ENCODE measurements at places on chromosomes 4 and X.

- no peak for DNase-seq
Observed at GRCh38 chrX:77742788-77743476, 43.1 kb downstream of the ATRX start.

- DNase-seq, result no peak
Observed at GRCh38 chr4:145956288-145956890, 17.8 kb upstream of the ZNF827 start.

DNA sequence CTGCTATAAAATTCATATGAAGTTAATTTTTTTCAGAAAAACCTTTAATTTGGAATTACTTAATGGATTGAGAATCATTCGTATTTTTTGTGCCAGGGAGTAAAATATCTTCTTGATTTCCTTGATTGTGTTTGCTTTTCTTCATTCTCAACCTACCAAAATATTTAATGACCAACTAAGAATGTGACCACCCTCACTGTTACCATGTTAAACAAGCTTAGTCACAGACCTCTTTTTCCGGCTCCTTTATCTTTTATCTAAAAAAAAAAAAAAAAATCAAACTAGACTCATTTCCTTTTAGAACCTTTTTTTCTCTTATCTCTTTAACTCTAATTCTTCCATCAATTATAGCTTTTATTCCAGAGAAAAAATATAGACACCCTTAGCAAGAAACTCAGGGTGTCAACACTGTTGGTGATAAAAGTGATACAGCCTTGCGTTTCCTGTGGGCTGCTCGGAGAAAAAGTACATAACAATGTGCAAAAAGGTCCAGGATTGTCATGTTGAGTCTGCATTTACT lies 20.6 kb upstream of the HPGDS start:
- no peak for DNase-seq

DNA sequence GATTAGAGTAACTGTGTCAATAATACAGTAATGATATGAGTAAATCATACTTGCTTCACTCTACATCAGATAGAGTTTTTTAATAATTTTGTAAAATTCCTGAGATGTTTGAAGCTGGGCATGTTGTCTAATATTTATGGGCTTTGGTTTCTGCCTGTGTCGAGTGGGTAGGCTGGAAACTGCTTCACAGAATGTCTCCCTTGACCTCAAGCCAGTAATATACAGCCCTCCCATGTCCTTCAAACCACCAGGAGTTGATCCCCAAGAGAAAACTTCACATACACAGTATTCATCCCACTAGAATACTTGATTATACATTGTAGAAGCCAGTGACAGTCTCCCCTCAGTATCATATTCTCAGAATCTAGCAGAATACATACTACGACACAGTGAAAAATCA lies 284.8 kb upstream of the TENM3 start:
- DNase-seq, result no peak

DNA sequence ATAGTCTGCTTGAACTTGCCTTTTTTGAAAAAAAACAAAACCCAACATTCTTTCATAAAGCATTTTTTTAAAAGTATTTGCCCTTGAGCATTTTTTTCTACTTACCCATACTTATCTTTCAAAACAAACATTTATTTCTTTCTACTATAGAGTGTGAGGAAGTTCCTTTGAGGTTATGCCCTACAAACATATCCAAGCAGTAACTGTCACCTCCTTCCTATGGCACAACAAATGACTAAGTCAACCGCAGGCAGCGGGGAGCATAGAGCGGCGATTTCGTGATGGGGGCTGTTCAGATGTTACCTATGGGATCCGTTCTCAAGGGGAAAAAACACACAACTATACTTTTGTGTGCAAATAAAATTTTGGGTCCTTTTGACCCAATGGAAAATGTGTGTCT lies 19.4 kb downstream of the SPRY1 start:
- no peak for DNase-seq

DNA sequence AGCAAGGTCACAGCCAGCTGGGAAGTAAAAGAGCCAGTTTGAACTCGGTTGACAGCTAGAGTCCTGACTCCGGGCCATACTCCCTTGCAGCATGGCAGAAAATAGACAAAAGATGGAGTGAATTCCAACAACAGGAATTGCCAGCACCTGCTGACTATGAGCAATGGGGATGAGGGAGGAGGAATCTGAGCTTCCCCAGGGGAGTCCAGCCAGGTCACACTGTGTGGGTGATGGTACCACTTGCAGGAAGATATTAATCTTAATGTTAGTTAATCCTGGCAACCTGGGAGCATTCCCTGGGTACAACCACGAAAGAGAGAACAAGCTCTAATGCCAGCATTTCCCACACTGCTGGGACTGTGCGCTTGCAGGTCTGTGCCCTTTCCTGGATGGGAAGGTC lies 48.1 kb upstream of the S100G start:
- DNase-seq, result no peak

- no peak for DNase-seq
Observed at GRCh38 chr4:3228881-3229280, 20.1 kb upstream of the MSANTD1 start.

- DNase-seq, result no peak
Observed at GRCh38 chr4:84597450-84597849, 14.5 kb downstream of the CDS1 start.

- no peak for DNase-seq
Observed at GRCh38 chr4:113071805-113072204, 22.4 kb downstream of the ANK2 start.

- no peak for DNase-seq
Observed at GRCh38 chrX:121571333-121571732, 523.9 kb downstream of the GLUD2 start.

DNA sequence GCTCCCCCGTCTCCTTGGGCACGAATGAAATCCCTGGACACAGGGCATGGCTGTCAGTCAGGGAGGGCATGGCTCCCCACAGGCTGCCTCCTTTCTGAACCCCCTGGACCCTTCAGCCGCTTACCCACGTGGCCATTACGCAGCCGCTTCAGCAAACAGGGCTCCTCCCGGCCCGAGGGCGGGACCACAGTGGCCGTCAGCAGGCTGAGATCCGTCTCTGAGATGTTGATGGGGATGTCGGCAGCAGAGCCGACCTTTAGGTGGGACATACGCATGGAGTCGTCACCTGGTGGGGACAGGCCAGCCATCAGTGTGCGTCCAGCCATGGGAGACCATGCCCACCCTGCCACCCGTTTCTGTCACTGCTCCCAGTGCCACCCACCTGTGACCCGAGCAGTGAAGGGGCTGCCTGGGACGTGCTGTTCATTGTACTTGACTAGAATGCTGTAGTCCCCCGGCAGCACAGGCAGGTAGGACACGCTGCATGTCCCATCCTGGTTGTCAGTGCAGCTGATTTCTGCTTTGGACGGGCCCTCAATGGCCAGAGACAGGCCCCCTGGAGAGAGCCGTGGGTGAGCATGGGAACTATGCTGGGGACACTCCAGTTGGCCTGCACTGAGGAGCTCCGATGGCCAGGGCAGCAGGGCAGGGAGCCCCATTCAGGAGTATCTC lies 21.1 kb downstream of the FLNA start:
- no peak for DNase-seq

- DNase-seq, result no peak
Observed at GRCh38 chr4:33160126-33160525, 2440.0 kb downstream of the PCDH7 start.

DNA sequence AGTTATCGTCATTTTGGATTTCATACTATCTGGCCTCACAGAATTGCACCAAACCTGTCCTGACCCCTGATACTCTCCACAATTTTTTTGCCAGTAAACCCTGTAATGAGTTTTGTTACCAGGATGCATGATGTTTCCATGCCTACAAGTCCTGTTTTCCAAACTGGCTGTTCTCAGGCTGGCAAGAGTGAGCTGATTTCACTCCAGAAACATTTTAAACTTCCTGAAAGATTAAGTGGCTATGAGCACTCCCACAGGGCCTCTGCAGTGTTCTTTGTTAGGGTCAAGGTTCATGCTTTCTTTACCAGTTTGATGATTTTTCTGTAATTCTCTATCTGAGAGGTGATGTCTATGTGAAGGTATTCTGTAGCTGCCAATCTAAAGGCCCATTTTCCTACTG lies 31.7 kb upstream of the PDLIM3 start:
- DNase-seq, result no peak

DNA sequence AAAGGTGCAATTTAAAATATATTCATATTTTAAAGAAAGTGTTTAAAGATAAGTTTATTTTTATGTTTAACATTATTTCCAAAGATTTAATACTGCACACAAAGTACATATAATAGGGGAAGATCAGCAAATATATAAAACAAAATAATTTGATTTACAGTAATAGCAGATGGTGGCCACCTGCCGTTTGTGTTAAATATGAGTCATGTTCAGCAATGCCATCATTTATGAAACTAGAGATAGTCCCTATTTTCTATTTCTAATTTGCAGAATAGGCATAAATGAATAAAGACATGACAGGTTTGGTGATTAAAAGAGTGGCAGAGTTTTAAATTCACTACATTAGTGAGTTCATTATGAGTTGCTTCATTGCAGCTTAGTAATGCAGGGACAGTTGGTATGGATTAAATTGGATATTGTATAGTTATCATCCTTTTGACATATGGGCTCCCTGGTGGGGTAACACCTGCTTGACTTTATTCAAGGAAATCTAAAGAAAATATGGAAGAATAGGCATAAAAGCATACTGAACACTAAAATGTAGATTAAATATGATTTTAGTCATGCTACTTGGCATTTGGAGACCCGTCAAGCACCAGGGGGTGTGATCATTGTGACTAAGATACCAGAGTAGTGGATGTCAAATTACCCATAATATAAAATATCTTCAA lies 78.8 kb upstream of the BANK1 start:
- DNase-seq, result no peak

DNA sequence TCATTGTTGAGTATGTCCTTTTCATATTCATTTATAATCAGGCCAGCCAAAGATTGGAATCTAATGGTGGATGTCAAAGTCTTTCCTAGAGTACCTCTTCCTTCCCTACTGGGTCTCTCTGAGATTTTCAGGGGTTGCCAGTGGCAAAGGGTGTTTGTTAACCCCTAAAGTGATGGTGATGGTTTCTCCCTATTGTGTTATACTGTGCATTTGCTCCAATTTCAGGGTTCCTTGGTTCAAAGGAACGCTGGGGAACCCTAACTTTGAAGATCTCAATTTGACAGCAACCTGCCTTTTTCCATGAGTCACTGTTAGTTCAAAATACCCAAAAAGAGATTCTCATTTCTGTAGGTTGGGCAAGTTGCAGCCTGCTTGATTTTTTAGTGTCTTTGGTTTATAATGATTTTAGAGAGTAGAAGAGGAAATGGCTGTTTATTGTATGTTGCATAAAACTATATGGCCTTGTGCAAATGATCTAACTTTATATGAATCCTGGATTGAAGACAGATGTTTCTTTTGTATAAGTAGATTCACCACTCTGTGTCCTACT lies 23.0 kb downstream of the GAB1 start:
- no peak for DNase-seq

DNA sequence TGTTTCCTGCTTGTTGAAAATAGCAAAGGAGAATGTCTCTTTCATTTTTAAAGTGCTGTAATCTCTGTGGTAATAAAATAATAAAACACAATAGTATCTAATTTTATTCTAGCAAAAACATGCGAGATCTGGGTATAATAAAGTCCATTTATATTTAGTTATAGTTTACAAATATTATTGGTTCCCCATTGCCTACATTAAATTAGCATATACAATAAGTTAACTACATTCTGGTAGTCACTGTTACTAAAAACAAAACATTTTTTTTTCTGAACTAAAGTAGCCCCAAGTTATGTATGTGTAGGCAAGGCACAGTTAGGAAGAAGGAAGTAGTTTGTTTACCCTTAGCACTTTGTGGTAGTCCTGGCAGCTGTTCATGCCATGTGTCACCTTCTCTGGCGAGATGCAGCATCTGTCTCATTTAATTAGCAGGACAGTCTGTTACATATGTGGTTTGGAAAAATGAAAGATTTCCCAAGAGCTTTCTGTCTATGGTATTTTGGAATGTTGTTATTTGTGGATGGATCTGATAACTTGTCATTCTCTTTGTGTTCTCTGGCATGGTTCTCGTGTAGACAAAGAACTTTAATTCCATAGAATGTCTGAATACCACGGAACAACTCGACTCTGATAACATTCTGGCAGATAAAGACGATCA lies 231.3 kb upstream of the PITX2 start:
- no peak for DNase-seq

DNA sequence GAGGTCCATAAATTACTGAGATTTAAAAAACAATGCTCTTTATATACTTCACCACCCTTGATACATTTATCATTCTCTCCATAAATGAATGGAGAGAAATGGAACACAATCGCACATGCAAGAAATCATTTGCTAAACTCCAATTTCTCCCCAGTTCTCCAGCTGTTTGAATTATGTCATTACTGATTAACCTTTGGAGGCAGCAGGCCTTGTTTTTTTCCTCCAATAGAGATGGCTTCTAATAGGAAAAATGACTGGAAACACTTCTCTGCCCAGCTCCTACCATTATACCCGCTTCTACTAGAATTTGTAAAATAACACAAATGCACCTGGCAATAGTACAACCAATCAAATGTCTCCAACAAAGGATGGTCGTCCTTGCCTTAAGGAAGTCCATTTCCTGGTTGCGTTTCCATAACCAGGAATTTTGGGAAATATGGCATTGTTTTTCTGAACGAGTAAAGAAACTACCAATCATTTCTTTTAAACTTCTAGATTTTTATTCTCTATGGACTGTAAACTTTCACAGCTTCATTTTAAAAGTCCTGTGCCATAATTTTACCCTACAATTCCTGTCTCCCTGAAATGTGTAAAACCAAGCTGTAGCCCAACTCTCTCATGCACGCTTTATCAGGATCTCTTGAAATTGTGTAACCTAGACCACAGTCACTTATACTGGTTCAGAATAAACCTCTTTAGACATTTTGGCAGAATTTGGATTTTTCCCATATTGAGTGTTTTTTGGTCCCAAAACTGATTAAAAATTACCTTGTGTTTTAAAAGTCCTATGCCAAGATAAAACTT lies 60.1 kb downstream of the APBB2 start:
- no peak for DNase-seq

- no peak for DNase-seq
Observed at GRCh38 chr4:157204634-157205244, 15.8 kb upstream of the GRIA2 start.

DNA sequence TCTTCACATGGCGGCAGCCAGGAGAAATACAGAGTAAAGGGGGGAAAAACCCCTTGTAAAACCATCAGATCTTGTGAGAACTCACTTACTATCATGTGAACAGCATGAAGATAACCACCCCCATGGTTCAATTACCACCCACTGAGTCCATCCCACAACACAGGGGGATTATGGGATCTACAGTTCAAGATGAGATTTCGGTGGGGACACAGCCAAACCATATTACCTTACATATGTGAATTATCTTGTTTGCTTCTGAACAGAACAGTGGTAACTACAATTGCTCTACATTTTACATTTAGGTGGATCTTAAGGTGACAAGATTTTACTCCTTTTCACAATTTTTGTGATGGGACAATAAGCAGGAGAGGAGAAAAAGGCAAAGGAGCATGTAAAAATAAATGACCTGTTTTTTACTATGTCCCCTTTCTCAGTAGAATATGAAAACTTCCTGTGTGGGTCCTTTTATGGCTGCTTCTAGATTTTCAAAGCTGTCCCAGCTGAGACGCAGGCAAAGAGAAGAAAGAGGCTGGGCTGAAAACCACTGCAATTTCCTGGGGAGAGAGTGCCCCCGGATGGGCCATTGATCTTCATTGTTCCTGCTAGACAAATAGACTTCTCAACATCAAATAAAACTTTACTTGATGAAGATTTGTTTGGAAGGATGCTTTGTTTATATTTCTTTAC lies 45.9 kb upstream of the PGM2 start:
- DNase-seq, result no peak

GRCh38 chrX:71550578-71550977 lies 17.7 kb downstream of the OGT start:
- no peak for DNase-seq

All from stimulated activated CD8-positive, alpha-beta memory T cell treated with anti-CD3 and anti-CD28 coated beads, Interleukin-15, amount 100 ng/mL, for 24 hours (primary cell).